MG63 (cell line): ENCODE measurements at places on chromosomes 5 and 9. TPM values are rescaled to one million over a fixed set of nuclear protein-coding genes. Genes with fewer than 3 reads are reported as not detected.

NINJ1 gene
- total RNA-seq = 22.5 and 71.0 TPM in 2 replicates

FOXI1 gene
- total RNA-seq = 0.59 TPM in 1 of 2 replicates, not detected in the other

SMC2 gene
- total RNA-seq = 10.7 and 17.7 TPM in 2 replicates

ADCY2 gene
- not detected in 2 replicates for total RNA-seq

CDH6 gene
- 242 and 244 TPM in 2 replicates for total RNA-seq

LHX2 gene
- 0.49 and 0.74 TPM in 2 replicates for total RNA-seq
